AG10803 (cell line): ENCODE measurements at places on chromosomes 6 and 20.

GRCh38 chr6:153334121-153334520 is 203.0 kb upstream of the RGS17 start:
- DNase-seq = no peak

DNA sequence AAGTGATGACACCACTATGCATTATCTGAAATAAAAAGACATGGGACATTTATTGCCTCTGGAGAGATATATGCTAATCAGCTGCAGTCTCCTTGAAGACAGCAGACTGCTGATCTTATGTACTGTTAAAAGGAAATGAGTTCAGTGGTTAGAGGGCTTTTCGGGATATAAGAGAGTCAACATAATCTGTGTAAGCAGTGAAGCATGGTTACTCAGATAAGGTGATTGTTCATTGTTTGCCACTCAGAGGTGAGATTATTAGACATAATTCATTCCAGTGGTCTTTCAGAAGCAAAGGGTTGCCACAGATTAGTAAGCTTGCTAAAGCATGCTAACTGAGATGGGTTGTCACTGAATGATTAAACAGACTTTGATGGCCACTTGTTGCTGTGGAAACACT is 1450.7 kb upstream of the ADGRB3 start:
- DNase-seq = no peak

- no peak for DNase-seq
Measured at GRCh38 chr6:10976571-10976970, 67.5 kb downstream of the ELOVL2 start.

GRCh38 chr20:45044084-45044573 is 56.8 kb downstream of the KCNS1 start:
- peak; percentile 83 for DNase-seq

DNA sequence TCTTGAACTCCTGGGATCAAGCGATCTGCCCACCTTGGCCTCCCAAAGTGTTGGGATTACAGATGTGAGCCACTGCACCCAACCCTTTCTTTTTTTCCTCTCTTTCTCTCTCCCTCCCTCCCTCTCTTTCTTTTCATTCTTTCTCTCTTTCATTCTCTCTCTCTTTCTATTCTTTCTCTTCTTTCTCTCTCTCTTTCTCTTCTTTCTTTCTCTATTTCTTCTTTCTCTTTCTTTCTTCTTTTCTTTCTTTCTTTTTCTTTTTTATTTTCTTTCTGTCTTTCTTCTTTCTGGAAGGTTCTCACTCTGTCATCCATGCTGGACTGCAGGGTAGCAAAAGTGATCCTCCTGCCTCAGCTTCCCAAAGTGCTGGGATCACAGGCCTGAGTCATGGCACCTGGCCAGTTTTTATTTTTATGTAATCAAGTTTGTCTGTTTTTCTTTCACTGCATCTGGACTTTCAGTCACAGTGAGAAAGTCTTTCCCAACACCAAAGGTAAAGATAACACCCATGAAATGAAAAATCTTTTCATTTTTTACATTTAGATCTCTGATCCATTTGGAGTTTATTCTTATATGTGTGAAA is 20.2 kb upstream of the BCLAF1 start:
- DNase-seq = no peak

DNA sequence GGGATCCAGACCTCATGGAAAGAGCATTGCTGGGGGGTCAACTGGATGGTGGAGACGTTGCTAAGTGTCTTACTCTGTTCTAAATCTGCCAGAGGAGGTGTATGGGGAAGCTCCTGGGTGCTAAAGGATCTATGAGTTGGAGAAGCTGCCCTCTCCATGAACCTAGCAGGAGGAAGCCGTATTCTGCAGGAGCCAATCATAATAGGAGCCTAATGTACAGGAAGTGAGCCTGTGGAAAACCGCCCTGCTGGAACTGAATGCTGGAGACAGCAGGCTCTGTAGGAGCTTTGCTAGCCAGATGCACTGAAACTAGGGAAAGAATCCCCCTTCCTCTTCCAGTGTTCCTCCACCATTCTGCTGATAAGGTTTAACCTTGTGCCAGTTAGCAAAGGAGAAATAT is 10.9 kb downstream of the CASP8AP2 start:
- DNase-seq = no peak

GRCh38 chr6:161919691-161920090 is 645.8 kb upstream of the AGPAT4 start:
- no peak for DNase-seq

DNA sequence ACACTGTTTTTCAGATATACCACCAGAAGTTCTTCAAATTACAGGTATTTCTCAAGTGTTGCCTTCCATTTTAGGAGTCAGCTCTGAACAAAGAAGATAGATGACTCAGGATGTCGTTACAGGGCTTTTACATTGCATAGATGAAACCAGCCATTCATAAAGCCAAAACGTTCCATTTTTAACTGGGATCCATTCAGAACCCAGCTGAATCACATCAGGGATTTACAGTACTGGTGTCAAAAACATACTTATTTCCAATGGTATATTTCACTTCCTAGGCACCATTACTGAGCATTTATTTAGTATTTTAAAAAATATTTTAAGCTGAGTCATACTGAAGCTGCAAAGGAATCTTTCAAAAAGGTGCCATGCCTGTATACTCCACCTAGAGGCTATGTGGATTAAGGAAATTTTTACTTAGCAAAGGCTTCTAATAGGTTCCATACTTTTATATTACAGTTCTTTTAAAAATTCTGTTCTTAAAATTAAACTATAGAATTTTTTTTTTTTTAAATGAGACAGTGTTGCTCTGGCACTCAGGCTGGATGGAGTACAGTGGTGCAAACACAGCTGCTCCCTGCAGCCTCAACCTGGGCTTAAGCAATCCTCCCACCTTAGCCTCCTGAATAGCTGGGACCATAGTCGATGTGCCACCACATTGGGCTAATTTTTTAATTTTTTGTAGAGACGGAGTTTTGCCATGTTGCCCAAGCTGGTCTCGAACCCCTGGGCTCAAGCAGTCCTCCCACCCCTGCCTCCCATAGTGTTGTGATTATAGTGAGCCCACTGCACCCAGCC is 2.6 kb downstream of the ASF1A start:
- peak; percentile 49 for DNase-seq

DNA sequence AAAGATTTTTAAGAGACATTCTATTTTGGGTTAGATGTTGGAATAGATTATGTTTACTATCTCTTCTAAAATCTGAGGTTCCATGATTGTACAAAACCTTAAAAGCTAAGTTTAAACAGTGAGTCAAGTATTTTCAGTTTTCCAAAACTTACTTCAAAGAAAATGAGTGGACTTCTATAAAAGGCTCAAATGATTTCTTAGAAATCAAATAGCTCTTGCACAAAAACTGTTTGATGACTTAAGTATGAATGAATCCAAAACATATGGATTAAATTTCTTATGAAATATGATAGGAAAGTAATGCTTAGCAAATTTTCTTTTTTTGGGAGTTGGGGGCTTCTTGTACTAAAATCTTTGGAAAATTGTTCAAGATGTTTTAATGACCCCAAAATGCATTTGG is 837.3 kb upstream of the SLC35B3 start:
- no peak for DNase-seq

DNA sequence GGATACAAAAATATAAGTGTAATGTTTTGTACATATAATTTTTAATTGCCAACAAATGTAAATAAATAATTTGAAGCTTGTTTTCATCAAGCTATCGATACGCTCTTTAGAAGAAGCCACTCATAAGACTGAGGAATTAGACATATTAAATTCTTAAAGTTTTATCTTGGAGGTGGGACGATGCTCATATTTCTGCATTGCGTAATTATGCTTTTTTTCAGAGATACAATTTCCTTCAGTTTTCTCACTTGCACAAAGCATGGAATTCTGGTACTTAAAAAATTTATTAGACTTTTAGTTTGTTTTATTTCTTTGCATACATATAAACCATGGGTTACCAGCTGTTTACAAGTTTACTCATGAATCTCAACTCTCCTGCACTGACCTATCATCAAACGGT is 980.0 kb downstream of the EYS start:
- no peak for DNase-seq

DNA sequence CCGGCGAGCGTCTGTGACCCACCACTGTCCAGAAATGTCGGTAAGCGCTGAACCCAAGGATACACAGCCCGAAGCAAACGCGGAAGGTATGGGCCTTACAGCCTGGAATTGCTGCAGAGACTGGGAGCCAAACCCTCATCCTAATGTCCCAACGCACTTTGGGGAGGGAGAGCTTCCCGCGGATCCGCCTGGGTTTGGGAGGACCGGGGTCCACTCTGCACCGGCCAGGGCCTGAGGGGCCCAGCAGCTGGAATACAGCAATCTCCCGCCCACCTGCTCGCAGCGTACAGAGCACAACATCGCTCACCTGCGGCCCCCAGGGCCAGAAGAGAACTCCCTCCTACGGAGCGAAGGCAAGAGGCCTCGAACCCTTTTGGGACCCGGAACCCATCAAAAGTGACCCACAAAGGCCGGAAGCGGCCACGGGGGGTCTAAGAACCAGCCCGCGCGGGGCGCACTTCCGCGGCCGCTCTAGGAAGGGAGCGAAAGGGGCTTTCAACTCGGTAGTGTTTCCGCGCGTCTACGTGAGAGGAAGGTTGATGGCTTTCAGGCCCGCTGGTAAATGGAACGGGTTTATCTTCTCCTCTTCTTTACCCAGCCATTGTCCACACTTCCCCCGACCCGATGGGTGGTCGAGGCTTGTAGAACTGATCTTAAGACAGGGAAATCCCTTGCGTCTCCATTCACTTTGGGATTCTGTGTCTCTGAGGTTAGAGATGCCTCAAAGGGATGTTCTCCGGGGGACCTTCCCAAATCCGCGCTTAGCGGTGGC is at the start of gene ZSCAN12:
ZSCAN12 (minus strand) TSS at position 398 of the 772 bp plus-strand sequence. CDS start 1,342 bp downstream, outside the sequence.
- peak; percentile 87 for DNase-seq

DNA sequence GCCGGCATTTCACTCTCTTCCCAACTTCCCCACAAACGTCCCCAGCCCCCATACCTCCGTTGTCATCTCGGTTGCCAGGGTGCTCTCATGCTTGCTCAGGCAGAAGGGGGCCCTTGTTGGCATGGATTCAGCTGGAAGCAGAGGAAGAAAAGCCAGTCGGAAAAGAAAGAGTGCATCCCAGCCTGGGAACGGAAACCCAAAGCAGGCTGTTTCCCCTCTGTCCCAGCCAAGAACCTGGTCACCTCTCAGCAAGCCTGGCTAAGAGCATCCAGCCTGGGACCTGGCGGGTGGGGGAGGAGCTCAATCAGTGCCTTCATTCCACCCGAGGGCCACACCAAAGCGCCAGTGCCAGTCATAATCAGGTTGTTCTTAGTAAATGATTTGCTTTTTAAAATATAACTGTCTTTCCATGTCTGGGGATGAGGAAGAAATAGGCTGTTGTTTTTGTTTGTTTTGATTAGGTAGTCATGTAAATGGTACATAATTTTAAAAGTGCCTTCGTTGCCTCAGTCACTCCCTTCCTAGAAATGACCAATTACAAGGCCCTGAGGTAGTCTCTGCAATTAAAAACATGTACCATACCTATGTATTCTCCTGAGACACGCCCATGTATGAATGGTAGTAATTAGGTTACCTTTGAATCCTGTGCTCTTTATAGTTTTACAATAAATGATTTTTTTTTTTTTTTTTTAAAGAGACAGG is 21.1 kb downstream of the CHMP4B start:
- DNase-seq = peak; percentile 15

DNA sequence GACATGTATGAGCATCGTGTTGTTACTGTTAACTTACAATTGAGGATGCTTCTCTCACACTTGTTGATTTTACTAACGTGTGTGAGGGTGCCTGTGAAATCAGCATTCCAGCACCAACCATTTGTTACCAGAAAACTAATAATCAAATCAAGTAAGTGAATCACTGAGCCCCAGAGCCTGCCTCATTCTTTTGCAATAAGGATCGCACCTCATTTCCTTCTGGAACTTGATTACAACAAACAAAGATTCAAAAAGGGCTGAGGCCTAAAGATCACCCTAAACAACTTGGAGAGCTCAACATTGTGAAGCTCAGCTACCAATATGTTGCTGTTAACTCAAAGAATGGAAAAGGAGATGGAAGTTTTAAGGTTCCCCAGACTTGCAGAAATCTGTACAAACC is 274.7 kb downstream of the TFAP2A start:
- DNase-seq = no peak

- peak; percentile 94 for DNase-seq
Measured at GRCh38 chr6:39688494-39688893, 36.7 kb downstream of the KIF6 start.

DNA sequence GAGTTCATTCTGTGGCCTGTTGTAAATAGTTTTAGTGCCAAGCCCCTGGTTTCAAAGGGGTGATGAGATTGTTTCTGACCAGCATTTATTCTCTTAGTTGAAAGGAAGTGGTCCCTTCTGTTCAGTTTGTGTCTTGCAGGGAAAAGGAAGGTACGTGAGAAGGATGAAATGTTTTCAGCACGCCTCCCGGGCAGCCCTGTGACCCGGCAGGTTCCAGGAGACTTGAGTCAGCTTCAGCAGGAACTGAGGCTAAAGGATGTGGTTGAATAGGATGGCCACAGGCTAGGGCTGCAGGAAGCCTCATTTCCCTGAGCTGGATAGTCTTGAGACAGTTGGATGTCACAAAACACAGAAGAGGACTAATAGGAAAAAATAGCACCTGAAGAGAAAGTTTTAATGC is 132.4 kb upstream of the SYNDIG1 start:
- peak; percentile 54 for DNase-seq

- DNase-seq = no peak
Measured at GRCh38 chr20:24762791-24763350, 186.2 kb upstream of the CST7 start.

- DNase-seq = no peak
Measured at GRCh38 chr20:17634661-17635331, 47.2 kb downstream of the RRBP1 start.
